ENCODE measurements at places on chromosomes 7 and 10.

GRCh38 chr10:123967626-123968243, 76.1 kb upstream of the CPXM2 start:
- no peak for DNase-seq

DNA sequence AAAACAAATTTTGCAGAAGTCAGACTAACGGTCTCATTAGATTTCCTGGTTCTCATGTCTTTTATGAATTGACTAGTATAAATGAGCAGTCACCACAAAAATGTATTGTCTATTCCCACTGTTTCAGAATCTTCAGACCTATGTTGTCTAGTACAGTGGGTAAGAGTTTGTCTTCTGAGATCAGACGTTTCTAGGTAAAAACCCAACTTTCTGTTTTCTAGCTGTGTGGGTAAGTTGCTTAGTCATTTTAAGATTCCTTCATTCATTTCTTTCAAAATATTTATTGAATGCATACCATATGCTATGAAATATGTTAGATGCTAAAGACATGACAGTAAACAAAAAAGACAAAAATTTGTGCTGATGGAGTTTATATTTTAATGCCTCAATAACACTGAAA, 156.3 kb downstream of the POLR1F start:
- DNase-seq: no peak

- DNase-seq: no peak
Observed at GRCh38 chr7:151212626-151213025, 2.3 kb upstream of the H2BK1 start.

DNA sequence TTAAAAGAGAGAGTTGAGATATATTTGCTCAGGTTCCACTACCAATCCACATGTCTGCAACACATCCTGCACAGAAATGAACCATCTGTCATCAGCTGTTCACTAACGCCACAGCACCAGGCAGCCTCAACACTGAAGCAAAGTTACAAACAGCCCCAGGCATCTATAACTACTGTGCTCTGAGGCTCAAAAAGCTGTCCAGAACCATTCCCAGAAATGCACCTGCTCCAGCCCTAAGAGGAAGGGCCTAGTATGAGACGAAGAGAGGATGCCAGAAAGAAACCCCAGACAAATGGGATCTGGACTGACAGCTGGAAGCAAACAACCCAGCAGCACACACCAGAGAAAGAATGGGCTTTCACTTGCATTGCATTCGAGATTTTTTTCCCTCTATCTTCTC, 159.3 kb downstream of the ELMO1 start:
- no peak for DNase-seq

- DNase-seq: no peak
Observed at GRCh38 chr7:148722340-148723165, 23.9 kb downstream of the CUL1 start.

GRCh38 chr10:132460691-132461090, 63.7 kb downstream of the PWWP2B start:
- no peak for DNase-seq

DNA sequence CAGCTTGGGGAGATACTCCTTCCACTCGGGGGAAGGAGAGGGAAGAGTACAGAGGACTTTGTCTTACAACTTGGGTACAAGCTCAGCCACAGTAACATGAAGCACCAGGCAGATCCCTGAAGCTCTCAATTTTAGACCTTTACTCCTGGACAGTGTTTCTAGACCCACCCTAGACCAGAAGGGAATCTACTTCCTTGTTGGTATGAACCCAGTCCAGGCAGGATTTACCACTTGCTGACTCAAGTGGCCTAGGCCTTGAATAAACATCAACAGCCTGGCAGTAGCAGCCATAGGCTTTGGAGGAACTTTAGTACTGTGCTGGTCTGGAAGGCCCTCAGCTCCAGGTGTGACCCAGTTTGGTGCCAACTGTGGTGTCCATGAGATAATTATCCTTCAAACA, 173.1 kb downstream of the ADRA2A start:
- DNase-seq: no peak

- DNase-seq: no peak
Observed at GRCh38 chr7:37974711-37975110, 54.3 kb downstream of the EPDR1 start.

DNA sequence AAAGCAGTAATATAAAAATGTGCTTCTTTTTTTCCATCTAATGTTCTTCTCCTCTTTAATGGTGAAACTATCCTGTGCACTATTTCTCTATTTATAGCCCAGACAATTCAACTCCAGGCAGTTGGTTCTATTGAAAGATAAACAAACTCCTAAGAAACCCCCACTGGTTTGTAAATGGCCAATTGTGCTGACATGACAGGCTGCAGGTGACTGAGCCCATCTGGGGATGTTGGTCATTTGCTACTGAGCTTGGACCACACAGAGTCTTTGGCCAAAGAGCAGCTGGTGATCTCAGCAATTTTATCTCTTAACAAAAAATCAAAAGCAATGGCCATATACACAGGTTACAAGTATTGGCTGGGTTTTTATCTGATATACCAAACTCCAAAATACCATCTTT, 631.8 kb upstream of the CELF2 start:
- no peak for DNase-seq

- no peak for DNase-seq
Observed at GRCh38 chr10:110498087-110498981, 627 bp downstream of the DUSP5 start.

DNA sequence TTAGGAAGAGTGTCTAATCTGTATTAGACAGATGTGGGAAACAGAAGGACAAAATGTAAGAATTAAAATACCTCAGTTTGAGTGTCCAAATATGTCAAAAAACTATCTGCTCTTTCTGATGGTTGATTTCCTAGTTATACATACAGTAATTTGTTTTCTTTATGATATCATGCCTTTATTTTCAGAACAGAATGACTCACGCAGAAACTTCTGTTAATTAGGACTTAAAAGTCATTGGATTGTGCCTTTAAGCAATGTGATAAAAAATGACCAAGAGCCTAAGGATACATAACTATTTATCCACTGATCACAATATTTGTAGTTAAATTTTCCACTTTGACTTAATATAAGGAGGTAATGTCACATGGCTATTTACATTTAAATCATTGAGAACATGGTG, 206.7 kb upstream of the PTPRZ1 start:
- DNase-seq: no peak

- no peak for DNase-seq
Observed at GRCh38 chr10:61616611-61617010, 46.1 kb upstream of the CABCOCO1 start.

DNA sequence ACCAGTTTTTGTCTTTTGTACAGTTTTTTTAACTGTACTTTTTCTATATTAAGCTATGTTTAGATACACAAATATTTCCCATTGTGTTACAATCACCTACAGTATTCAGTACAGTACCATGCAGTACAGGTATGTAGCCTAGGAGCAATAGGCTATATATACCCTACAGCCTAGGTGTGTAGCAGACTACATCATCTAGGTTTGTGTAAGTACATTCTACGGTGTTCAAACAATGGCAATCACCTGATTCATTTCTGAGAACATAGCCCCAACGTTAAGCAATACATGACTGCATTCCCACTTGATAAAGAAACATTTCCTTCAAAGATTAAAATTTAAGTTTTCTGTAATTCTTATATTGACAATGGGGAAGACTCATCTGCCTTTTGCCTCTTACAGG, 89.4 kb downstream of the TRIL start:
- DNase-seq: no peak

- DNase-seq: peak; percentile 60
Observed at GRCh38 chr7:96219378-96220130, 102.3 kb downstream of the SLC25A13 start.

DNA sequence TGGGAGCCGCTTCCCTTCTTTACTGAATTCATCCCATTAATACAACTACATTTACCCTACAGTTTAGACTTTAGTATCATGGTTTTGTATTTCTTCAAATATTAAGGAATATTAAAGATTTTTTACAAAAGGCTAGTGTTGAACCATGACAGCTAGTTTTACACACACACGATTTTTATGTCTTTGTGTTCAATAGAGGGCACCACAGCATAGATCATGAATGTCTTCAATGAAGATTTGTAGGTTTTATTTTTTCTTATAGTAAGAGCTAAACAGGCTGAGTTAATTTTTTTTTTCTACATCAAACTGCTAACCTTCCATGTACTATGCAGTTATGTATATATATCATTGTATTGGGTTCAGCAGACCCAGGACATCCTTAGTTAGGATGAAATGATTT, 76.9 kb downstream of the SNX10 start:
- no peak for DNase-seq

GRCh38 chr7:20298486-20298901, 32.2 kb upstream of the ITGB8 start:
- DNase-seq: no peak

DNA sequence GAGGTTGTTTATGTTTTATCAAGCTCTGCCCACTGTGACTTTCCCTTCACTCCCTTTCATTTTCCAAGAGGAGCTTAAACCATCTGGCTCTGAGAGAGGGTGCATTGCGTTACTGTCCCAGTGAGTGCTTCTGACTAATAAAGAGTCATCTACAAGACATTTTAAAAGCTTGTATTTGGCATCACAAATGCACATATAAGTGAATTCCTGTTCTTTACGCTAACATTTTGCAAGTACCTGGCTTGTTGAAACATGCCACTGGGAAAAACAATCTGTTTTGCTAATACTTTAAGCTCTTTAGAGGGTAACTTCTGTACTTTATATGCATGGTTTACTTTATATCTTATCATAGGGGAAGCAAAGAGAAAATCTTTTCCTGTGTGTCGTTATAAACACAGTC, 534.6 kb upstream of the POM121L12 start:
- DNase-seq: no peak

DNA sequence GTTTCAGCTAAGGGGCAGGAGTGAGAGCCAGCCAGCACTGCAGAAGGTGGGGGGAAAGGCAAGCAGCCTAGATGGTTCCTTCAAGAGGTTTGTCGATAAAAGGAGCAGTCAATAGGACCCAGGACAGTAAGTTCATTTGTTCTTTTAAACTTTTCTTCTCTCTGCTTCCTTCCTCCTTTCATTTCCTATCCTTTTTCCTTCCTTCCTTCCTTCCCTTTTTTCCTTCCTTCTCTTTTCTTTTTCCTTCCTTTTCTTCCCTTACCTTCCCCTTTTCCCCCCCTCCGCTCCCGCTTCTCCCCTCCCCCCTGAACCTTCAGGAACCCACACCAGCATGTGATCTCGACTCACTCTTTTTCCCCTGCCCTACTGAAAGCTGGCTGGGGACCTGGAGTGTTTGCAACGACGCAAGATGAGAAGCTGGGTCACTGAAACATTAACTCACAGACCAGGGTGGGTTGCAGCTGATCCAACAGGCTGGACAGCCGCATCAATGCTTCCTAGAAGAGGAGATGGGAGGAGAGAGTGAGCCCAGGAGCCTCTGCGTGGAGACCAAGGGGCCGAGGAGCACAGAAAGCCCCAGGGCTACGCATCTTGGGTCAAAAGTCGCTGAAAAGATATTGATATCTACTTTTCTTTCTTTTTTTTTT, 103.4 kb upstream of the SDK1 start:
- DNase-seq: no peak

- peak; percentile 74 for DNase-seq
Observed at GRCh38 chr10:119090968-119091367, 10.4 kb upstream of the EIF3A start.

GRCh38 chr7:87312215-87312865, 33.1 kb upstream of the CROT start:
- DNase-seq: peak; percentile 9

DNA sequence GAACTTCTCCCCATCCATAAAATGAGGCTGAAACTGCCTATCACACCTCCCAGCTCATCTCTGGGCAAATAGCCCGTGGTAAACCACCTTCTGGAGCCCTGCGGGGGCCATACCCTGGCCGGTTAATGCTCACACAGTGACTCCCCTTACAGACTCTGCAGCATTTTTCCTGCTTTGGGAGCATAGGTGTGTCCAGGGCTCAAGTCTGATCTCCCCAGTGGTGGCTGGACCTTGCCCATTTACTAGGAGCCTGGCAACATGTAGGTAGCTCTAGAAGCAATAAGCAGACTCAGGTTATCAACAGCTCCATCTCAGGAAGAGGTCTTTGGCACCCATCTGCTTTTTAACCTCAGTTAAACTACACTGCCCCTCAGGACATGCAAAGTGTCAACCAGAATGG, 5.5 kb upstream of the CDHR1 start:
- no peak for DNase-seq

DNA sequence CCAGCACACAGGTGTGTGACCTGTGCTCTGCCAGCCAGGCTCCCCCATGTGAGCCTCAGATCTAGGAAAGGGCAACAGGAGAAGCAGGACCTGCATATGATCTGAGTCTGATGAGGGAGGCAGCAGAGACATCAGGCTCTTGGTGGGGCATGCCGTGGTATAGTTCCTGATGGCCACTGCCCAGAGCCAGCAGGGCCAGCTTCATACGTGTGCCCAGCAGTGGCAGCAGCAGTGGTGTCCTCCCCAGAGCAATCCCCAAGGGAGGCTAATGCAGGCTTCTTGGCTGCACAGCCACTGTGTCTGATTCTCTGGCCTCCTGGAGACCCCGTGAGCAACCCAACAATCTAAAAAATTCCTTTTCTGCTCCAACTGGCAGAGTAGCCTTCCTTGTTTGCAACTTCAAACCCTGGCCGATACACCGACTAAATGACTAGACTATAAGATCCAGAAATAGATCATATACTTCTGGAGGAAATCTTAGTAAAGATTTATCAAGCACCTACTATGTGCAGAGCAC, 230.6 kb upstream of the ZMIZ1 start:
- no peak for DNase-seq

DNA sequence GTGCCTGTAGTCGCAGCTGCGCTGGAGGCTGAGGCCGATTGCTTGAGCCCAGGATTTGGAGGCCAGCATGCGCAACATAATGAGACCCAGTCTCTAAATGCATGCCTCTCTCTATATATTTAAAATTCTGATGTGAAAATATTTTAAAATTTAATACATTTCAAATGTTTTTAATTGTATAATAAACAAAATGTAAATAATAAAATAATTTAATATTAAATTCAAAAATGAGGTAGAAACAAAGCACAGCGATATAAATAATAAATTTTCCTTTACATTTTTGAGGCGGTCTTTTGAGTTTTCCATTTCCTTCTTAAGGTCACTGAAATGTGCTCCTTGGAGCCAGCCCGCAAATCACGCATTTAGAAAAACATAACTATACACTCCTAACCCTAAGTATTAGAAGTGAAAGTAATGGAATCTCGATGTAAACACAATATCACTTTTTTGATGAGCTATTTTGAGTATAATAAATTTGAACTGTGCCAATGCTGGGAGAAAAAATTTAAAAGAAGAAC, 523 bp upstream of the CDK1 start:
- DNase-seq: no peak

DNA sequence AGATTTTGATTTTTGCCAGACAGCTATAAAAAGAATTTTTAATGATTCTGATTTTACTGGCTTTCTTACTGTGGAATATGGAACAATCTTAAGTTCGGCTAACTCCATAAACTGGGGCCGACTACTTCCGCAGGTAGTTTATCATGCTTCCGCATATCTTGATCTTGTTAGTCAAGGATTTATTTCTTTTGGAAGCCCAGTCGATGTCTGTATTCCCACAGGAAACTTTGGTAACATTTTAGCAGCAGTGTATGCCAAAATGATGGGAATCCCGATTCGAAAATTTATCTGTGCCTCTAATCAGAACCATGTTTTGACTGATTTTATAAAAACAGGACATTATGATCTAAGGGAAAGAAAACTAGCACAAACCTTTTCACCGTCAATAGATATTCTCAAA, 8.1 kb downstream of the THNSL1 start:
- no peak for DNase-seq

GRCh38 chr10:24944512-24945255, 7.7 kb downstream of the PRTFDC1 start:
- DNase-seq: no peak

Measured in BJ (cell line).